ENCODE measurements at places on chromosomes 4 and X. TPM values are rescaled to one million over a fixed set of nuclear protein-coding genes. Genes with fewer than 3 reads are reported as not detected.

DNA sequence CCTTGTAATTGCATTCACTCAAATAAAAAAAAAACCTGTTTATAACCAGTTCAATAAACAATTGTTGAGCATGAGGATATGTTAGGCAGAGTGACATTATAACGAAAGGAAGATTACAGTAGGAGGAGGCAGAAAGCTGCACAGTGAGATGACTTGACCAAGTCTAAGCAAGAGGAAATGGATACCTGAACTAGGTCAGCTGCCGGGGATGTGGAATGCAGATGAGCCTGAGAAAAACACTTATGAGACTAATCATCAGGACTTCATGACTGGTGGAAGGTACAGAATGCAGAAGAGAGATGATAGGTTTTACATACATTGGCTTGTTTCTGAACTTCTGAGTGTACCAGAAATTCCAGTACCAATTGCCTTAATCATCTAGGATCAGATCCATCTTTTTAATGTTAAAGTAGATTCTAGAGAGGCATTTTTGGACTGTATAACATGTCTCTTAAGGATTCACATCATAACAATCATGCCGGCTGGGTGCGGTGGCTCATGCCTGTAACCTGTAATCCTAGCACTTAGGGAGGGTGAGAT is 208.1 kb upstream of the PPP3CA start:
- DNase-seq = no peak

- no peak for DNase-seq
Observed at GRCh38 chr4:12924728-12925320, 559.3 kb downstream of the RAB28 start.

GRCh38 chr4:165991325-165992180 is 118.5 kb downstream of the TLL1 start:
- DNase-seq = no peak

DNA sequence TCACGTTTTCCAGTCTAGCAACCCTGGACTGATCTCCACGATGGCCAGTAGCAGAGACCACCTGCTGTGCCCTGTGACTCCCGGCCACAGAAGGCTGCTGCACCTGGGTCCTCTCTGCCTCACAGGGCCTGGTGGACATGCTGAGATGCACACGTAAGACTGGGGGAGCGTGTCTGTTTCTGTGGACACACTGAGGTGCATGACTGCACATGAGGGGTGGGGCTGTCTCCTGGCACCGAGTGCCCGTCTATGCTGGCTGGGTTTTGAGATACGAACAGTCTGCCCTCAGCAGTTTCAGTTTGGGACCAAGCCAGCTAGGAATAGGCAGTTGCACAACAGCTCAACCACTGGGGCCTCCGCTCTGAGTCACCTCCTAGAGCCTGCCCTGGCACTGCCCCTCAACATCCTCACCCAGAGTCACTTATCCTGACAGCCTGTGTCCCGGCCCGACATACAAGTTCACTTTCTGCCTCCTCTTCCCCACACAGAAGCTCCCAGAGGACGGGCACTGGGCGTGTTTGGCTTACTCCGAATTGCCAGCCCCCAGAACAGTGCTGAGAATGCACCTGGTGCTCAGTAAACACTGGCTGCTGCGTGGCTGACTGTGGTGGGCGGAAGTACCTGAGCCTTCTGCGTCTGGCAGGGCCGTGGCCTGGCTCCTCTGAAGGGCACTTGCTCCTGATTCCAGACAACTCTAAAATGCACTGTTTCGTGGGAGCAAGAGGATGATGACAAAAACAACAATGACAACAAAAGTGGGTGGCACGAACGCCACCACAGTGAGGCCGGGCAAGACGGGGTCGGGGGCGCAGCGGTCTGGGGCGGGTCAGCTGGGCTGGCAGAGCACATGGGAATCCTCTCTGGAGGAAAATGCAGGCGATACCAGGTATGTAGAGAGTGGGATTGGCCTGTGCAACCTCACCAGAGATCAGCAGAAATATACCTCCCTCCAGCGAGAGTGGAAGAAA is 30.9 kb downstream of the RNF212 start:
- DNase-seq = no peak

- no peak for DNase-seq
Observed at GRCh38 chr4:12137575-12137974, 708.9 kb upstream of the HS3ST1 start.

DNA sequence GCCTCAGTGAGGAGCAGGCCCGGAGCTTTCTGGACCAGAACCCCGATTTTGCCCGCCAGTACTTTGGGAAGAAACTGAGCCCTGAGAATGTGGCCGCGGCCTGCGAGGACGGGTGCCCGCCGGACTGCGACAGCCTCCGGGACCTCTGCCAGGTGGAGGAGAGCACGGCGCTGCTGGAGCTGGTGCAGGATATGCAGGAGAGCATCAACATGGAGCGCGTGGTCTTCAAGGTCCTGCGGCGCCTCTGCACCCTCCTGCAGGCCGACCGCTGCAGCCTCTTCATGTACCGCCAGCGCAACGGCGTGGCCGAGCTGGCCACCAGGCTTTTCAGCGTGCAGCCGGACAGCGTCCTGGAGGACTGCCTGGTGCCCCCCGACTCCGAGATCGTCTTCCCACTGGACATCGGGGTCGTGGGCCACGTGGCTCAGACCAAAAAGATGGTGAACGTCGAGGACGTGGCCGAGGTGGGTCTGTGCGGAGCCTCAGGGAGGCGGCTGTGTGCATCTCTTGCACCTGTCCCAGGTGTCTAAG is 323 bp downstream of the PDE6B start:
- DNase-seq = no peak

DNA sequence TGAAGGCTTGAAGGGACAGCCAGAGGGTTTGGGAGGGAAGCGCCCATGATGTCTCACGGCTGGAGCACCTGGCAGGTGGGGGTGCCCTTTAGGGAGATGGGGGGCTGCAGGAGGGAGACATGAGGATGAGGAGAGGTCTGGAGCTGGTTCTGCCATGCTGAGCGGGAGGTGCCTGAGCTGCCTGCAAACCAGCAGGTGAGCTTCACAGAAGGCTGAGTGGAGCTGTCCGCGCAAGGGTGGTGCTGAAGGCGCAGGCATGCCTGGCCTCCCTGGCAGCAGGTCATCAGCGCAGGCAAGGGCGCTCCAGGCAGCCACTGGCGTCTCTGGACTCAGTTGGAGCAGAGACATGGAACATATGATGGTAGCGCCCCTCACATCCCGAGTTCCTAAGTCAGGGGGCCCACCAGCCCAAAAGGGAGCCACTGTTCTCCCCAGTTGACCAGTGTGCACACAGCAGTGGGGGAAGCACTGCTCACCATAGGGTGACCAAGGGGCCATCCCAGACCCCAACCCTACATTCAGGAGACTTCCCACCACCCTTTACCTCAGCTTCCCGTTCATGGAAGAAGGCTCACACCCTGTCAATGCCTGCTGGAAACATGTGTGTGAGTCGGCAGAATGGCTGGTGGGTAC is 25.8 kb downstream of the ADRA2C start:
- DNase-seq = no peak

DNA sequence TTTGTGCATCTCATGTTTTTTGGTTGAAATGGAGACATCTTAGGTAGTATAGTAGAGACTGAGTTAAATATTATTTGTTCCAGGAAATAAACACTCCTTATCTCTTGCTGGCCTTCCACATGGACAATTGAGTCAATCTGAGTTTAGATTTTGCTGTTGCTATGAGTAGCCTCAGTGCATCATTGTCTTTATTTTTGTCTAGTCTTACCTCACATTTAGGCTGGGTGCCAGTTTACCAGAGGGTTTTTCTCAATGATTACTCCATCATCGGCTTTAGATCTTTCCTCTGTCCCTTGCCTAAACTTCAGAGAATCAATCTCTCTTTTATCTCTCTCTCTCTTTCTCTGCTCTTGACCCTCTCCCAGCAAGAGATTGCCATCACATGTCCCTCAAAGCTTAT is 73.6 kb downstream of the GABRB1 start:
- no peak for DNase-seq

DNA sequence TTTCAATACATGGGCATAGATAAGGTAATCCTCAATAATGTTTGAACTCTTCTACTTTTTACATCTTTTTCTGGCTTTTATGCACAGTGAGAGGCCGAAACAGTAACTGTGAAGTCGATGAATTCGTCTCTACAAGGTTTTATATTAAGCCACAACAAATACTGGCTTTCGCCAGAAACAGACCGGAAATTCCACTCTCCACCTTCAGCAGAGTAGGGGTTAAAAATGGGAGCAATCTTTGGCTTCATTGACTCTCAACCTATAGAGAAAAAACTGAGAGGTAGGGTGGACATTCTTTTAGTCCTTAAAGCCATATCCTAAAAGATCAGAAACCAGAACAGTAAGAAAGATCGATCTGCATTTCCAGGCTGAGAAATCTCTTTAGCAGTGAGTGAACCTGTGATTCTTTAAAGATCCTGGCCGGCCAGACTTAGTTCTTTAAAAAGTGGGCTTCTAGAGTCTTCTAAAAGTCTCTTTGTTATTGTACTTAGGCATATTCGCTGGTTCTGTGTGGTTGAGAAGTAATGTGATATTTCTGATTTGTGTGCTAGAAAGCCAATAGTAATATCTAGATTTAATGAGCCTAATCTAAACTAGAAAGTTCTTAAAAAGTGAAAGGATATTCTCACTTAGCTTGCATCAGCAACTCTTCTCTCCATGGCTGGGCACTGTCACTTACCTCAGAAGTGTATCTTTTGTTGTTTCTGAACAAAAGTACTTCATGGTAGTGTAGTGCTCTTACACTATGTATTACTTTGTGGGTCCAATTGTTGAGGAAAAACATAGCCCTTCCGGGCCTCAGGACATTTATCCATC is 2.0 kb downstream of the HSPA4L start:
- DNase-seq = no peak

DNA sequence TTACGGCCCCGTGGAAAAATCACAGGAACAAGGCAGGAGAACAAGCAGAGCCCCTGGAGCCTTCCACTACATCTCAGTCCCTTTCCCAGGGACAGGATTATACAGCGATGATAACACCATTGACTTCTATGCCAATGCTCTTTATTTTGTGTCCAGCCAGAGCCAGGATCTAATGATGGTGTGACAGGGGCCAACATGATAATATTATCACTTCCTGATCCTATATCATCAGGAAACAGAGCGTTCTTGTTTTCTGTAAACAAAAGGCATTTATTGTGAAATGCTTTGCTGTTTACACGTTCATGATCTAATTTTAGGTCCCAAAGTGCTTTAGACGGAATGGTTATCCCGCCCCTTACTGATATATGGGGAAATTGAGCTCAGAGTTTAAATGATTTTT is 12.8 kb downstream of the TMPRSS11E start:
- no peak for DNase-seq

GRCh38 chrX:107542500-107542899 is 85.8 kb upstream of the PRPS1 start:
- DNase-seq = no peak

DNA sequence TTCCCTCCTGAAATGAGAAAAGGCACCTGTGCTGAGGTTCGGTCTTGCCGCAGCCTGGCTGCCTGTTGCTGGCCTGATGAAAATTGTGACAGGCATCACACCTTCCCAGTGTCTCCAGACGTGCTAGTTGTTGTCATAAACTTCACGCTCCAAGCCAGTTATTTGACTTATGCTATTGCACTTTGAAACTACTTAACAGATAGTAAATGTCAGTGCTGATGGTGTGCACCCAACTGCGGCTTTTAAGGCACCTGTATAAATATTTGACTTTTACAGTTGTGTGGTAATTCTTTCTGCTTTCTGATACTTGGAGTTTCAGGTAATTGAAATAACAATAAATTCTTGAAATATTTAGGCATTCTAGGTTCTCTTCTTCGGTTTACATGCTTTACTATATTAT is 1.8 kb downstream of the WWC2 start:
- DNase-seq = no peak

- no peak for DNase-seq
Observed at GRCh38 chr4:141246243-141246642, 25.5 kb downstream of the ZNF330 start.

Gene ODAPH
- polyA plus RNA-seq = not detected

Gene HTN1
- polyA plus RNA-seq = not detected

Gene MAMLD1
- polyA plus RNA-seq = not detected

Gene CYP2U1
- polyA plus RNA-seq = 4.9 TPM

Gene PSAPL1
- polyA plus RNA-seq = not detected

Gene SYNPO2
- polyA plus RNA-seq = 0.08 TPM

Gene NRK
- not detected for polyA plus RNA-seq

Gene RAB39B
- 2.3 TPM for polyA plus RNA-seq

All from immature natural killer cell (primary cell).